M059J (cell line): ENCODE measurements at places on chromosomes 7 and 10. TPM values are rescaled to one million over a fixed set of nuclear protein-coding genes. Genes with fewer than 3 reads are reported as not detected.

Gene MYOF
- 80.3 and 128 TPM in 2 replicates for total RNA-seq

Gene TFPI2
- 18.5 and 28.7 TPM in 2 replicates for total RNA-seq

Gene EPHB6
- 0.02 TPM in 1 of 2 replicates, not detected in the other for total RNA-seq

Gene CFAP58
- total RNA-seq: 1.0 and 2.9 TPM in 2 replicates

Gene OR2A12
- total RNA-seq: not detected in 2 replicates

Gene H2BK1
- total RNA-seq: not detected in 2 replicates

Gene HUS1
- total RNA-seq: 7.5 and 19.4 TPM in 2 replicates

Gene PKD2L1
- total RNA-seq: not detected in 2 replicates

Gene BTBD16
- 0.05 TPM in 1 of 2 replicates, not detected in the other for total RNA-seq

Gene LDB1
- total RNA-seq: 19.2 and 25.0 TPM in 2 replicates

Gene C10orf62
- total RNA-seq: not detected in 2 replicates

Gene RHOBTB1
- total RNA-seq: 5.5 and 11.0 TPM in 2 replicates

Gene NPFFR1
- not detected in 2 replicates for total RNA-seq
